ENCODE measurements at places on chromosomes 3 and 15. TPM values are rescaled to one million over a fixed set of nuclear protein-coding genes. Genes with fewer than 3 reads are reported as not detected.

The TM4SF18 gene
- not detected for total RNA-seq

The EFCAB12 gene
- 1.4 TPM for total RNA-seq

The KNL1 gene
- 34.1 TPM for total RNA-seq

The RHCG gene
- total RNA-seq: not detected

The SRP14 gene
- total RNA-seq: 117 TPM

The PATL2 gene
- total RNA-seq: 52.9 TPM

The CELF6 gene
- total RNA-seq: 0.65 TPM

The KCNMB3 gene
- 0.46 TPM for total RNA-seq

DNA sequence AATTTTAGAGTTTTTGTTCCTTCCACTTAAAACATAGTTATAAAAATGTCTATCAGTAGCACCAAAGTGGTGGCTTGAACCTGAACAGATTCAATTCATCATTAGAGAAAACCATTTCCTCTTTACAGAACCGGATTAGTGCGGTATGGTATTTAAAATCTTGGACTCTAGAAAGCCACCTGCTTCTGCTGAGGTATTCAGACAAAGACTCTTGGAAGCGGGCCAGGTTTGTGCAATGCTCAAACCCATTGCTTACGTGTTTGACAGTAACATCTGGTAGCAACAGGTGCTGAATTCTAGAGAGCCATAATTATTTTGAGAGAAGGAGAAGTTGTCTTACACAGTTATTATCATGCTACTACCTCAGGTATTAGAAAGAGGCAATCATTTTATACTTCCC is 290.5 kb downstream of the NAALADL2 start:
- no peak for DNase-seq

DNA sequence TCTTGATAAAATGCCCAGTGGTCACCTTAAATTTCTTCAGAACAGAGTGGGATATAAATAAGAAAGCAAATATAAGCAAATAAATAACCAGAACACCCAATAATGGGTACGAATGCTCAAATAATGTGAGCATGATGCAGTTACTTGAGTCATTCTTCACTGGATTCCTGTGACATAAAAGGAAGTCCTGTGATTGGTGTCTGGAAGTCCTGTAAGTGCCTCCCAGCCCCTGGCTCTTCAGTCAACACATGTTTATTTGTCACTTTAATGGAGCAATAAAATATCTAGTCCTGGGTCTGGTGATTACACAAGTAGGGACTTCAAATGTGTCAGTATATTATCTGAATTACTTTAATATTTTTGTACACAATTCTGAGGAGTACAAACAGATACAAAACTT is 30.4 kb downstream of the TMEM212 start:
- no peak for DNase-seq

- DNase-seq: no peak
Measured at GRCh38 chr3:184008161-184008560, 9.5 kb downstream of the ABCC5 start.

GRCh38 chr3:105891101-105891500 is 22.3 kb upstream of the CBLB start:
- peak; percentile 9 for DNase-seq

DNA sequence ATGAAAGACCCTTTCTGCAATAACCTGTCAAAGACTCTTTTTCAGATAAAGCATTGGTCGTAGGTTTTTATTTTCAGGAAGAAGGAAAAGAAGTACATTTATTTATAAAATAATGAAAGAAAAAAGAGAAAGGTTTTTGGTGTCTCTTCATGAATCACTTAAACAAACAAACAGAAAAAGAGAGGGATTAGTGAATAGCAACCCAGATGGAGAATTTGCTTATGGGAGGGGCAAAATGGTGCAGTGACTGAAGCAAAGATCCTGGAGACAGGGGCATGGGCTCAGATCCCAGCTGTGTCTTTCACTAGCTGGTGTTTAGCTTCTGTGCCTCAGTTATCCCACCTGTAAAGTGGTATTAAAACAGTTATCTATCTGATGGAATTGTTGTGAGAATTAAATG is 78.6 kb upstream of the PFN2 start:
- no peak for DNase-seq

DNA sequence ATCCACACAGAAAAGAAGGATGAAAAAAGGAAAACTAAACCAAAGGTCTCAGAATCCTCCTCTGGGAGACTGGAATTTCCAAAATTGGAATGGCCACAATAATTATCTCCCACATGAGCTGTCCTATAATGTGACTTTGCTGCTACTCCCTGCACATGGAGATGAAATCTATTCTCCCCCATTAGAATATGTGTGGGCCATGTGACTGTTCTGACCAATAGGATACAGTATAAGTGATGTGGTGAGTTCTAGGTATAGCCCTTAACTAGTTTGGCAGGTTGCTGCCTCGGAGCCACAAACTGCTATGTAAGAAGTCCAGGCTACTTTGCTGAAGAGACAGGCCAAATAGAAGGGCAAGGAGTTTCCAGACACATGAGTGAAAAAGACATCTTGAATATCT is 5.2 kb downstream of the TRIM59 start:
- no peak for DNase-seq

DNA sequence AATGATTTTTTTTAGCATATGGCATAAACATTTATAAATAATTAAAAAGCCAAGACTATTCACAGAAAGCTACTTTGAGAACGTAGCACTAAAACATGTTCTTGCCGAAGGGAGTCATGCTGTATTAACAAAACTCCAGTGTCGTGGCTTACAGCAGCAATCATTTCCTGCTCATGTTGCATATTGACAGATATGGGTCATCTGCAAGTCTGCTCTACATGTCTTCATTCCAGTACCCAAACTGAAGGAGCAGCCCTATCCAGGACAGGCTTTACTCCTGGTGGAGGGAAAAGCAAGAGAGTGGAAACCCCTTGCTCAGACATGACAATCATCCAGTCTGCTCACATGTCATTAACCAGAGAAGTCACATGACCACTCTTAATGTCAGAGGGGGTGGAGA is 87.6 kb downstream of the NEK11 start:
- DNase-seq: no peak

- no peak for DNase-seq
Measured at GRCh38 chr3:114451051-114451451, 157.2 kb downstream of the TIGIT start.

GRCh38 chr3:143991713-143992112 is 20.1 kb downstream of the DIPK2A start:
- no peak for DNase-seq

DNA sequence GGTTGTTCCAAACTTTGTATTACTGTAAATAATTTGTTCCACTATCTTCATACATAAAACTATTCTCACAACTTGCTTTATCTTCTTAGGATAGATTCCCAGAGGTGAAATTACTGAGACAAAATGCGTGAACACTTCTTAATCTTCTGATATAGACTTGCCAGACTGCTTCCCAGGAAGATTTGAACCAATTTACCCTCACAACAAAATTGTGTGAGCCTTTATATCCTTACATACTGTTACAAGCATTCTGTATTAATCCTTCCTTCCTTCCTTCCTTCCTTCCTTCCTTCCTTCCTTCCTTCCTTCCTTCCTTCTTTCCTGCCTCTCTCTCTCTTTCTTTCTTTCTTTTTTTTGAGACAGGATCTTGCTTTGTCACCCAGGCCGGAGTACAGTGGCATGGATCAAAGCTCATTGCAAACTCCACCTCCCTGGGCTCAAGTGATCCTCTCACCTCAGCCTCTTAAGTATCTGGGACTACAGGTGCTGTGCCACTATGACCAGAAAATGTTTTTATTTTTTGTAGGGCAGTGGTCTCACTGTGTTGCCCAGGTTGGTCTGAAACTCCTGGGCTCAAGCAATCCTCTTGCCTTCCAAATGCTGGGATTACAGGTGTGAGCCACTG is 57.1 kb upstream of the SSR3 start:
- DNase-seq: no peak

- DNase-seq: no peak
Measured at GRCh38 chr3:16474216-16474615, 39.3 kb downstream of the RFTN1 start.

DNA sequence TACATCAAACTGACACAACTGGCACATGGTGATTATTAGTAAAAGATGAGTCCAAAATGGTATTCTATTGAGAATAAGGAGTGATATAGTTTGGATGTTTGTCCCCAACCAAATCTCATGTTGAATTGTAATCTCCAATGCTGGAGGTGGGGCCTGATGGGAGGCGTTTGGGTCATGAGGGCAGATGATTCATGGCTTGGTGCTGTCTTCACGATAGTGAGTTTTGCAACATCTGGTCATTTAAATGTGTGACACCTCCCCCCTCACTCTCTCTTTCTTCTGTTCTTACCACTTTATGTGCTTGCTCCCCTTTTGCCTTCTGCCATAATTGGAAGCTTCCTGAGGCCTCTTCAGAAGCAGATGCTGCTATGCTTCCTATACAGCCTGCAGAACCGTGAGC is 90.6 kb downstream of the RSL24D1 start:
- no peak for DNase-seq

DNA sequence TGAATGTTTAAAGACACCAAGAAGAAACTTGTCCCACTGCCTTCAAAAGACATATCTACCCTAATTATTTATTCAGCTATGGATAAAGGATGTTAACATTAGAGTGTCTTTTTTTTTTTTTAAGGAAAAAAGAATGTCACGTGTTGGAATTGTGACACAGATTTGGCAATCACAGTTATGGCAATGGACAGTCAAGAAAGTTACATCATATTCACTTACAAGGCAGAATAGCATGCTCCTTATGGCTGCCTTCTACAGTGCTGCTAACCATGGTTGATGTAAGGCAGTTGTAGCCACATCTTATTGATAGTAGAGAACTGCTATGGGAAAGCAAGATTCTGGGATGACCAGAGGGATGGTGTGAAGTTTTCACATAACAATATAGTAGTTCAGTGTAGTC is 128.8 kb upstream of the ZBTB20 start:
- no peak for DNase-seq

- DNase-seq: no peak
Measured at GRCh38 chr3:8736436-8736835, 2.8 kb downstream of the CAV3 start.

- no peak for DNase-seq
Measured at GRCh38 chr15:29242456-29243242, 27.0 kb downstream of the NSMCE3 start.

- DNase-seq: no peak
Measured at GRCh38 chr3:120410116-120410515, 40.7 kb downstream of the FSTL1 start.

- no peak for DNase-seq
Measured at GRCh38 chr3:46540550-46540949, 25.6 kb downstream of the LRRC2 start.

DNA sequence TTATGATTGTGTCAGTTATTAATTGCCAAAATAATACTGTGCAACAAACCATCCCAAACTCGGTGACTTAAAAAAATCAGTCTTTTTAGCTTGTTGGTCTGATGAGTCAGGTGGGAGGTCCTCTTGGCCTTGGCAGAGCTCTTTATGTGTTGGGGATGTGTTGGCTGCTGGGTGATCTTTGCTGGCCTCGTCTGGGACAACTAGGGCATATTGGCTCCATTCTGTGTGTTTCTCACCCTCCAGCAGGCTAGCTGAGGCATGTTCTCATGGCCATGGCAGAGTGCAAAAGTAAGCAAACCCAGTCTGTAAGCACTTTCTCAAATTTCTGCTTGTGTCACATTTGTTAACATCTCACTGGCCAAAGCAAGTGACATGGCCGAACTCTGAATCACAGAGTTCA is 251.6 kb downstream of the RPLP1 start:
- no peak for DNase-seq

DNA sequence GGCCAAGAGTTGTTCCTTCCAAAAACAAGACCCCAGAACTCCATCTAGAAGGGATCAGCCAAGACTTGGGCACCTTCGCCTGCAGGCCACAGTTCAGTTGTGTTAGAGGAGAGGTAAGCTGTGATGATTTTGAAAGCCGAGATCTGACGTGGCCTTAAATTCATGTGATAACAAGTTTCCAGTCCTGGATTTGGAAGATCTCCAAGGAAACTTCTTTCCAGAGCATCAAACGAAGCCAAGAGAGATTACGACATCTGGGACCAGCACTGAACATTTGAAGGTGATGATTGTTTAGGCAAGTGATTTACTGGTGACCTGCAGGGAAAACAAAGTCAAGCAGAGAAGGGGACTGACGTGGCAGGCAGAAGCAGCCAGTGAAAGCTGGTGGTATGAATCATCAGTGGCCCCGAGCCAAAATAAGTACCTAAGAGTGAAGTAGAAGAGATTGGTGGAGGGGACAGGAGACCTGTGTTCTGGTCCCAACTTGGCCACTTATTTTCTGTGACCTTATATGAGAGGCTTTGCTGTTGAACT is 339.0 kb upstream of the PROK2 start:
- peak; percentile 57 for DNase-seq

- no peak for DNase-seq
Measured at GRCh38 chr3:106631373-106632108, 745.7 kb upstream of the CCDC54 start.

GRCh38 chr3:54960082-54960481 is 32.2 kb upstream of the LRTM1 start:
- no peak for DNase-seq

- DNase-seq: peak; percentile 39
Measured at GRCh38 chr3:196431181-196432136, 768 bp downstream of the UBXN7 start.

GRCh38 chr3:8441969-8442559 is 59.6 kb upstream of the LMCD1 start:
- no peak for DNase-seq

DNA sequence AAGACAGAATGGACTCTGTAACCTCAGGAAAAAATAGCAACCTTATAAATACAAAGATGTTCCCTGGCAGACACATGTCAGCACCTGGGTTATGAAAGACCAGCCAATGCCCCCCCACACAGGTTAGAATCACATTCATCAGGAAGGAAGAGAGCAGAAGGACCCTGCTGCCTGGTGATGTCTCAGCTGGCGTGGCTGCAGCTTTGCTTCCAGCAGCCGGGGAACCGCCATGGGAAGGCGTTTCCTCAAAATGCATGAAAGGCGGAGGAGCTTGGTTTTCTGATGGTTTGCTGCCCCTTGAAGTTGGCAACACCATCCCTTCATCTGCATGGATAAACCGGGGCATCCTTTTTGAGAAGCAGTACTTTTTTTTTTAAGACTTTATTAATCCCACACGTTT is 10.9 kb upstream of the NSMCE3 start:
- DNase-seq: no peak

- DNase-seq: no peak
Measured at GRCh38 chr3:38583688-38584087, 65.8 kb downstream of the SCN5A start.

GRCh38 chr3:126472277-126473006 is 3.2 kb downstream of the ZXDC start:
- DNase-seq: no peak

Measured in activated T-cell treated with anti-CD3 and anti-CD28 coated beads, Interleukin-2, amount 50 U/mL, for 72 hours (primary cell).